ENCODE measurements at places on chromosomes 4 and X. TPM values are rescaled to one million over a fixed set of nuclear protein-coding genes. Genes with fewer than 3 reads are reported as not detected.

DNA sequence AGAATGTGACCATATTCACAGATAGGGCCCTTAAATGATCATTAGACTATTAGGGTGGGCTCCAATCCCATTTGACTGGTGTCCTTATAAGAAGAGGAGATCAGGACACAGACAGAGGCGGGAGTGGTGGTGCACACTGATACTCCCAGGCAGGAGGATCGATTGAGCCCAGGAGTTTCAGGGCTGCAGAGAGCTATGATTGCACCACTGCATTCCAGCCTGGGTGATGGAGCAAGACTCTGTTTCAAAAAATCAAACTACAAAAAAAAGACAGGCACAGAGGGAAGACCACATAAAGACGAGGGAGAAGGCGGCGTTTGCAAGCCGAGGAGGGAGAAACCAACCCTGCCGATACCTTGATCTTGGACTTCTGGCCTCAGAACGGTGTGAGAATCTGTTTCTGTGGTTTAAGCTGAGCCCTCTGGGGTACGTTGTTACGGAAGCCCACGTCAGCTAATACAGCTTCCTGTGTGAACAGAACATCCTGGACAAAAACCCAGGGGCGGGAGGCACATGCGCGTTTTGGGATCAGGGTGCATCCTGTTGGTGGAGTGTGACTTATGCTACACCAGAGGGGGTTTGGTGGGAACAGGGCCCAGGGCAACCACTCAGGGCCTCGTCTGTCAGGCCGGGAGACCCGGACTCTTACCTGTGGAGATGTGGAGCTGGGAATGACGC, 211.8 kb upstream of the PSAPL1 start:
- no peaks in the 10 kb centered on the region for H3K36me3 ChIP-seq
- H3K4me3 ChIP-seq, result no peak overlapping the region
- H3K27me3 ChIP-seq, result no peaks in the 10 kb centered on the region

GRCh38 chr4:141757287-141757686, 120.9 kb downstream of the IL15 start:
- no peaks in the 10 kb centered on the region for H3K4me1 ChIP-seq
- H3K36me3 ChIP-seq, result no peaks in the 10 kb centered on the region
- DNase-seq, result no peak
- no peaks in the 10 kb centered on the region for H3K27me3 ChIP-seq

Gene LONRF3
- total RNA-seq, result 5.3 TPM

DNA sequence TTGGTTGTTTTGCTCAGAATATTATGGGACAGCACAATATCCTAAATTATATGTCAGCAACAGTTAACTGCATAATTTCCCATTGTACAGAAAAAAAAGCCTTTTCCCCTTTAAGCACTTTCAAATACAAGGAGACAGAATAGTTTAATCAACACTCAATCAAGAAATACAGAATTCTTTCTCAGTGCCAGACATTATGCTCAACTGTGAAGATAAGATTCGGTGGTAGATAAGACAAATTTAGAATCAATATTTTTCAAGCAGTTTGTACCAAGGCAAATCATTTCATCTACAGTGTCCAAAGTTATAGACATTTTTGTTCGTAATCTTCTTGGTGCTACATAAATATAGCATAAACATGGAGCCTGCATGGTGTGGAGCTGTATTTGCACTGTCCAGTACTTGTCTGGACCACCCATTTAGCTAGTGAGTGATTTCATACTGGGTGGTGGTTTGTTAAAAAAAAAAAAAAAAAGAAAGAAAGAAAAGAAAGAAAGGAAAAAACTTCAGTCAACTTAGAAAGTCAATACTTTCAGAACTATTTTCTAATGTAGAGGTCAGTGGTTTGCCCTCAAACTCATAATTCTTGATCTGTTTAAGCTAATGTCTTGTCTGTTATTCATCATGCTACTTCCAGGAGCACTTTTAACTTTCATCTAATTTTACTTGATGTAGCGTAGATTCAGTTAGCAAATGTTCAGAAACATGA, 522.9 kb downstream of the FAT4 start:
- H3K27me3 ChIP-seq, result no peaks in the 10 kb centered on the region
- no peak overlapping the region for H3K27ac ChIP-seq
- H3K36me3 ChIP-seq, result no peaks in the 10 kb centered on the region
- H3K4me1 ChIP-seq, result no peaks in the 10 kb centered on the region

DNA sequence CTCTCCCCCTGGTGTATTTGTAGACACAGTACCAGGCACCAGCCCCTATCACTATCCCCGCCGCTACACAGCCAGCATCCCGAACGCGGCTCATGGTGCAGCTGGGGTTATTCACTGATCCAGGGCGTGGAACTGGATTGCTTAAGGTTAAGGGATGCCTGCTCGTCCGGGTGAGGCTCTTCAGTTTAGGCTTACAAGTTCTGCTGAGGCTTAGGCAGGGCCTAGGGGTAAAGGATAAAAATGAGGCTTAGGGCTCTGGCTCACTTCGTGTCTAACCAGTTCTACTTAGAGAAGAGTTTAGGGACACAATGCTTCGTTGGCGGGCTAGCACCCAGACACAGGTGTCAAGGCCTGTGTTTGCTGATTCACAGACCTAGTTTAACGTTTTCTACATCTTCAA, 2.2 kb downstream of the ARMCX2 start:
- no peak for DNase-seq
- peaks cover 5% of the 10 kb centered on the region for H3K4me1 ChIP-seq
- peaks cover 4% of the 10 kb centered on the region for H3K27me3 ChIP-seq
- H3K36me3 ChIP-seq, result no peaks in the 10 kb centered on the region
- H3K27ac ChIP-seq, result no peak overlapping the region
- no peak overlapping the region for H3K4me3 ChIP-seq
